ENCODE measurements at places on chromosomes 16 and 17.

GRCh38 chr17:81871387-81872230 lies 472 bp upstream of the ARHGDIA start:
- DNase-seq = peak; percentile 97

- no peak for DNase-seq
Measured at GRCh38 chr17:17937201-17937853, 34.9 kb downstream of the TOM1L2 start.

- DNase-seq = no peak
Measured at GRCh38 chr17:74415608-74416396, 16.1 kb upstream of the GPRC5C start.

DNA sequence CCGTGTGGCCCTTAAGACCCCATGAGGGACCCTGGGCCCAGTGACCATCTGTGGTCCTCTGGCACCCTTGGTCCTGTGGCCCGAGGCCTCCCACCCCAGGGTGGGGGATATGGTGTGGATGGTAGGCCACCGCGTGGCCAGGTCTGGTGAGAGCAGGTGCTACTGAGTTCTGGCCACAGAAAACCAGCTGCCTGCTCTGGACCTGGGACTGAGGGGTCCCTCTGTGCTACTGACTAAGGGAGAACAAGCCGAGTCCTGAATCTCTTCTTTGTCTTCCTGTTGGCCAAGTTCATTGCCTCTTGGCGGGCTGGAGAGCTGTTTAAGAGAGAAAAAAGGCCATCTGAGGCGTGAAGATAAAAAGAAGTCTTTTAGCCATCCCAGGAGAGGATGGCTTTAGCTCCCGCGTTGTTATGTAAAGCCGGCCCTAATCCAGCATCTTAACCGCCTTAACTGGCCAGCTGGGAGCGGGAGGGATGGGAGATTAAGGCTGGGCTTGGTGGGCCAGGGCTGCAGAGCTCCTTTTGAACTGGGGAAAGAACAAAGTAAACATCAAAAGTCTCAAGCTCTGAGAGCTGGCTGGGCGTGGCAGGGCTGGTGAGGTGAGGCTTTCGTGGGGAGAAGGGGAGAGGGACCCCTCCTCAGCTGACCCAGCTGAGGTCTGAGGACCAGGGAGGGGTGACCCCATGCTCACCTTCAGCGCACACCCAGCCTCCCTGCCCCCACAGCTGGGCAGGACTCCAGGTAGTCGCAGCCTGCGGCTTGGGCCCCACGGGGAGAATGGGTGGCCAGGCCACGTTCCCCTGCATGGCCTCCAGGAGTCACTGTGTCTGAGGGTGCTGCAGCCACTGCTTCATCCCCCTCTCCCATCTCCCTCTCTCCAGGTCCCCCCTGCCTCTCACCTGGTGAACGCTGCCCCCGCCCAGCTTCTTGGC lies 62.4 kb downstream of the NKD1 start:
- no peak for DNase-seq

DNA sequence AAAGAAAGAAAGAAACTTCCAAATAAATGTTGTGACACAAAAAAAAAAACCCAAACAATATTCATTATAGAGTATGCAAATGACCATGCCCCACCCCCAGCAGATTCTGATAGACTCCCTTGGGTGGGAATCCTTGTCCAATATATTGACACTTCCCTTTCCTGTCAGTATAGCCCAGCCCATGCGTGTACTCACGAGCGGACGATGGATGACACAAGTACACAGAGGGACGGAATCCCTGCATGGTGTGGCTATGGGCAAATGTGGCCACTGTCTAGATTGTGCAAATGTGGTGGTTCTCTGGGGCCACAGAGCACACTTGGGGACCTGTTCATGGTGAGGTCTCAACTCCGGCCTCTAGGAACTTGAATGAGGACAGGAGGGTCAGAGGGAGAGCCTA lies 3.1 kb downstream of the RAB37 start:
- DNase-seq = no peak

GRCh38 chr17:73140566-73140965 lies 24.2 kb upstream of the SSTR2 start:
- no peak for DNase-seq

DNA sequence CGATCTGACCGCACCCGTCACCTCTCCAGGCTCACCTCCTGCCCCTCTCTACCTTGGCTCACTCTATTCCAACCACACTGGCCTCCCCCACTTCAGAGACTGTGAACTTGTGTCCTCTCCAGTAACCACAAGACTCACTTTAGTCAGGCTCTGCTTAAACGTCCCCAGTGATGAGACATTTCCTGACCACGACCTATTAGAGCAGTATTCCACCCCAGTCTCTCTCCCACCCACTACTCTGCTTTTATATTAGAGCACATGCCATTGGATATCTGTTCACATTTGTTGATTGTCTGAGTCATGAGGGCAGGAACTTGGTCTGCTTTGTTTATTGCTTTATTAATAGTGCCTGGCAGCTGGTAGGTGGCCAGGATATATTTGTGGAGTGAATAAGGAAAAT lies 20.1 kb downstream of the COX11 start:
- DNase-seq = no peak

DNA sequence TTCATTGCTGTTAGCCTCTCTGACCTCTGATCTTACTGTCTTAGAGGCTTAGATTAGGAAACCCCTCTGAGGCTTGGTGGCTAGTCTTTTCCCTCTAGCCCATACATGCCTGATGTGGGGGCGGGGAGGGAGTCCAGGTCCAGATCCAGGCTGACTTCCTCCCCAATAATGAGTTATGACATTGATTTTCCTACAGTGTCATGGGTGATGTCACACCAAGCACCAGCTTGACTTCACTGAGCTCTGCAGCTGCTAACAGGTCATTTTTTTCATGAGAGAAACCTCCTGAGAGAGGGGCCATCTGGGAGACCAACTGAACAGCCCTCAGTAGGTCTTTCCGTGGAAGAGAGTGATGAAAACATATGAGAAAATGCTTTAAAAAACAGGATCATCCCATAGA lies 180.2 kb upstream of the N4BP1 start:
- DNase-seq = no peak

All from CD4-positive, alpha-beta T cell (primary cell).